ENCODE measurements at places on chromosomes 2 and 18.
A peak's percentile ranks its signal among the peaks of the same experiment; 100 is the strongest.

GRCh38 chr18:24919181-24919797 lies 432.7 kb downstream of the ZNF521 start:
- DNase-seq = no peak

GRCh38 chr2:70724366-70724765 lies 43.6 kb downstream of the ADD2 start:
- DNase-seq = no peak

DNA sequence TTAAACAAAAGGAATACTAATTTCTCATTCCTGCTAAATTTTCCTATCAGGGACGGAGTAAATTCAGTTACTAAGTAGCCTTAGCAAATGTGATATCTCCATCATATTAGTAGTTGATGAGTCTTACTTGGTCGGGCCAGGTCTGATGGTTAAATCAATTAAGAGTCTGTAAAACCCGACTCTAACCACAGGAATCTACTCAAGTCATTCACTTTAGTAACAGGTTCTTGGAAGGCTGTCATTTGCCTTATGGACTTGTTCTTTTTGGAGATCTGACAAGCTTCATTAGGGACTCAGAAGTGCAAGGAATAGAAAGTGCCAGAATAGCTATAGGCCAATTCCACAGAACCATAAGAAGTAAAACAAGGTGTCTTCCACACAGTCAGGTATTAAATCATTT lies 119.0 kb downstream of the GCA start:
- no peak for DNase-seq

- no peak for DNase-seq
Observed at GRCh38 chr18:10705291-10705690, 179.5 kb downstream of the NAPG start.

- DNase-seq = no peak
Observed at GRCh38 chr18:37207343-37207742, 358.3 kb downstream of the CELF4 start.

GRCh38 chr2:39141334-39142271 lies 20.8 kb upstream of the SOS1 start:
- no peak for DNase-seq

DNA sequence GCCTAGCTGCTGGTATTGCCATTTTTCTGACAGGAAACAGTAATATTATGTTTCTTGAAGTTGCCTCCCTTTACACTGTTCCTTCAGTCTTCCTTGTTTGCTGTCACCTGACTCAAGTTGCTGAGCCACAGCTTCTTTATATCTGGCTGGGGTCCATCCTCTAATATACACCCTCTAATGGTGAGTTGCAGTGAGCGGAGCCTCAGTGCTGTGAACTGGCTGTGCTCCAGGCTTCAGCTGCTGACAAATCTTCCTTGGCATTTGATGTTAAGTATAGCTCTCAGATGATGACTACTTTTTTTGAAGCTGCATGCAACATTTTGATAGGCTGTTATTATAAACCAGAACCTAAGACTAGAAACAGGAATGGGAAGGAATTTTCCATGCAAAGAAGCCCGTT lies 366.7 kb downstream of the NUP35 start:
- no peak for DNase-seq

DNA sequence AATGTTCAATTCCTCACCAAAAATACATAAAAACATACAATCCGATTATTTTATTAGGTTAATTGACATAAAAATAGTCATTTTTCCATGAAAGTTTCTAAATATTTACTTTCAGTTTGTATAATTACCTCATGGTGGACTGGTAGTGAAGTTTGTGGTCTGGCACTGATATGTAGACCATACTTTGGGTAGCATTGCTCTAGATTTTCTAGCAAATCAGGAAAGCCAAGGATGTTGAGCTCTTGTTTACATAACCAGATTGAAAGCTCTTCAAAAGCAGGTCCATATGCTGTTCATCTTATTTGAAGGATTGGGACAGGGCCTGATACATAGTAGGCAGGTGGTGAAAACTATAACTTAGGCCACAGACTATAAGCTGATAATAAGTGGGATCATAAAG lies 61.8 kb downstream of the COMMD1 start:
- no peak for DNase-seq

DNA sequence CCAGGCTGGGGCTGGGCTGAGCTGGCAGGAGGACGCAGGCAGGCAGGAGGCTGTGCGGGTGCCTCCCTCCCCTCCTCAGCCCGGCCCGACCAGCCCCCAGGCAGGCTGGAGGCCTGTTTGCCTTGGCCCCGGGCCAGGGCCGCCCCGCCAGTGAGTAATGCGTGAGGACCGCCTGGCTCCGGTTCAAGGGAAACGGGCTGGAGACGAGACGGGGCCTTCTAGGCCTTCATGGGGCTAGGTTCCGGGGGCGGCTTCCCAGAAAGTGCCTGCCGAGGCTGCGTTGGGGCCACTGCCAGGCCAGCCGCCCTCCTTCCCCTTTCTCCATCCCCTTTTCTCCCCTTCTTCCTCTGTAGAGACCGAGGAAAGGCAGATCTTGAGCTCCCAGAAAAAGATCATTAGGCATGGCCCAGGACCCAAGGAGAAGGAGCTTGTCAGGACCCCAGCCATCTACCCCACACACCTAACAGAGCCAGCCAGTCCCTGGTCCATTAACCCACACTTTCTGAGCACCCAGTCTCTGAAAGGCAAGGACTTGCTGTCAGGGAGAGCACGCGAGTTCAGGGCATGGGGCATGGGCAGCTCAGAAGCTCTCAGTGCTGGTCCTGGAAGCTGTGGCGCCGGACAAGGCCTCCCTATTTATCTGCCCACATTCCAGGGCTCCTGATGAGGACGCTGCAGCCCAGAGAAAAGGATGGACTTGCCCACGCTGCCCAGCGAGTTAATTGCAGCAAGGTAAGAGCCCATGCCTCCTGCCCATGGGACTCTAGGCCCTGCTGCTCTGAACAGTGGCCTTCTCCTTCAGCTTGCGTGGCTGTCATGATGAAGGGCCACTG lies 48.5 kb downstream of the SMAD7 start:
- peak; percentile 38 for DNase-seq

DNA sequence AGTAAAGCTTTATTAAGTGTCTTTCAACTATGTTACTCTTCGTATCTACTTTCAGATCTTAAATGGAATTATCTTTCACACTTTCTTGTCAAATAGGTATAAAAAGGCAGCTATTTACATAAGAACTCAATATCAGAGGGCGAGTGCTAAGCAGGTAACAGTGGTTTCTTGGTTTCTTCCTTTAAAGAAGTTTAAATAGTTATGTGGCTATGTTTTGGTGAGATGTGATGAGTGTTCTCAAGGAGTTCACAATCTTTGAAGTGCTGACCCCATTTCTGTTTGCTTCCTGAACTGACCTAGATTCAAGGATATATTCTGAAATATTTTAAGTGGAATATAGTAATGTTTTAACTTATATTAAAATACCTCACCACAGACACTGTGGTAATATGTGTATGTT lies 161.9 kb downstream of the DPP4 start:
- DNase-seq = no peak

GRCh38 chr2:181197140-181197760 lies 216.8 kb downstream of the UBE2E3 start:
- DNase-seq = no peak

DNA sequence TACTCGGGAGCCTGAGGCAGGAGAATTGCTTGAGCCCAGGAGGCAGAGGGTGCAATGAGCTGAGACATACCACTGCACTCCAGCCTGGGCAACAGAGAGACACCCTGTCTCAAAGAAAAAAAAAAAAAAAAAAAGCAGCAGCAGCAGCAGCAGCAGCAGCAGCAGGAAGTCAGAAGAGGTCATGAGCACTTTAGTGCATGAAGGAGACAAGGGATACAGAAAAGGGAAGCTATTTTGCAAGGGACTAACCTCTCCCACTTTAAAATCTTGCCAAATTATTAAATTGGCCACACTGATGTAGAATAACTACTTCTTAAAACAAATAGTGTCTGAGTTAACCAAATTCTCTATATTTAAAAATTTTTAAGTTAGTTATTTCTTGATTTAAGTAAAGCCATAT lies 113.4 kb upstream of the PDE1A start:
- no peak for DNase-seq

DNA sequence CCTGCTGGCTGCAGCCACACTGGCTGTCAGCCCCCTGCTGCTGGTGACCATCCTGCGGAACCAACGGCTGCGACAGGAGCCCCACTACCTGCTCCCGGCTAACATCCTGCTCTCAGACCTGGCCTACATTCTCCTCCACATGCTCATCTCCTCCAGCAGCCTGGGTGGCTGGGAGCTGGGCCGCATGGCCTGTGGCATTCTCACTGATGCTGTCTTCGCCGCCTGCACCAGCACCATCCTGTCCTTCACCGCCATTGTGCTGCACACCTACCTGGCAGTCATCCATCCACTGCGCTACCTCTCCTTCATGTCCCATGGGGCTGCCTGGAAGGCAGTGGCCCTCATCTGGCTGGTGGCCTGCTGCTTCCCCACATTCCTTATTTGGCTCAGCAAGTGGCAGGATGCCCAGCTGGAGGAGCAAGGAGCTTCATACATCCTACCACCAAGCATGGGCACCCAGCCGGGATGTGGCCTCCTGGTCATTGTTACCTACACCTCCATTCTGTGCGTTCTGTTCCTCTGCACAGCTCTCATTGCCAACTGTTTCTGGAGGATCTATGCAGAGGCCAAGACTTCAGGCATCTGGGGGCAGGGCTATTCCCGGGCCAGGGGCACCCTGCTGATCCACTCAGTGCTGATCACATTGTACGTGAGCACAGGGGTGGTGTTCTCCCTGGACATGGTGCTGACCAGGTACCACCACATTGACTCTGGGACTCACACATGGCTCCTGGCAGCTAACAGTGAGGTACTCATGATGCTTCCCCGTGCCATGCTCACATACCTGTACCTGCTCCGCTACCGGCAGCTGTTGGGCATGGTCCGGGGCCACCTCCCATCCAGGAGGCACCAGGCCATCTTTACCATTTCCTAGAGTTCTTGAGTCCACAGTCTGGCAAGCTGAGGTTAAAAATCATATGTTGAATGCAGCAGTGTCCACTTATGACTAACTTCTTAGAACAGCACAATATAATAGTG lies 741 bp downstream of the GPR148 start:
- DNase-seq = no peak

DNA sequence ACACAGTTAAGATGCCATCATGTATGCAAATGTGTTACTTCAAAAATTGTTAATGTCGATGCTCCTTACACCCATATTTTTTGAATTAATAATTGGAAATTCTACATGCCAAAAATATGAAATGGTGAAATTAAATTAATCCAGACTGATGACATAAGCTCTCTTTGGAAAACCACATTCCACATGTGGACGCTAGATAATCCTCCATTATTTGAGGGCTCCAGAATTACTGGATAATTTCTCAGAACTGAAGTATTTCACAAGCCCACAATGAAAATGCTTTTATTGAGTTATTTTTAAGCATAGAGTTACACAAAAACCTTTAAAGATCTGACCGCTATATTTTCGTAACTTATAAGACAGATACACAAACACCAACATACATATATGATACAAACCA lies 47.8 kb downstream of the FARSB start:
- DNase-seq = no peak

- no peak for DNase-seq
Observed at GRCh38 chr2:157470321-157470720, 26.4 kb upstream of the CYTIP start.

DNA sequence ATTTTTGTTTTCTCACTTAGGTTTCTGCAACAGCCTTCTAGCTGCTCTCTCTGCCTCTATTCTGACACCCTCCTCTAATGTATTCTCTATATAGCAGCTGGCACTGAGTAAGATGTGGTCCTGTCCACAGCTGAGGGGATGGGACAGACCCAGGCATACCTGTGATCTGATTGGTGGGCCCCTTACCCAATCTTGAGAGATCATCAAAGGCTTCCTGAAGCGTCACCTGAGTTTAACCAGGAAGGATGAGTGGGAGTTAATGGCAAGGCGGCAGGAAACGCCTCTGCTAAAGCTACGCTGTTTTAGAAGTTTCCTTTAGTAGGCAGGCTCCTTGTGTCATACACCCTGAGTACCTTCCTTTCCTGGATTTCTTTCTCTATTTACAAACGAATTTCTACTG lies 5.7 kb upstream of the TET3 start:
- DNase-seq = no peak

GRCh38 chr2:112835536-112836162 lies 930 bp downstream of the IL1B start:
- peak; percentile 42 for DNase-seq

DNA sequence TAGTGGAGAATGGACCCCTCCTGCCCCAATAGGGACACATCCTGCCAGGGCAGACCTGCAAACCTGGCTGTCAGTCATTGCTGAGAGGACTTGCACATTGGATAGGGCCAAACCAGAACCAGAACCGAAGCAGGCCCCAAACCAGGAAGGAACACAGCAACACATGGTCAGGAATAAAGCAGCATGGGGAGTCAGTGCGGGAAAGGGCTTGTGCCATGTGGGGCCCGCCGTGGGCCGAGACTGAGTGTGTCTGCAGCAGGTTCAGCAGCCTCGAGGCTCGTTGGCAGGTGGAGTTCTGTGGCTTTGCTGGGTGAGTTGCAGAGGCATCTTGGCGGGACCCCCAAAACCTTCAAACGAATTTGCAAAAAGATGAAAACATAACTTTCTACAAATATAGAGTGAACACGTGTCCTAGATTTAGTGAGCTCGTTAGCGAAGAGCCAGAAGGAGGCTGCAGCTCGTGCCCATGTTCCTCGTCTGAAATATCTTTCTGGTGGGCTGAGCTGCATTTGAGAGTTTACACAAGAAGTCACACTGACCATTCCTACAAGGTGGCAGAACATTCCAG lies 44.9 kb upstream of the LDLRAD4 start:
- DNase-seq = no peak

GRCh38 chr2:80852079-80852807 lies 547.7 kb upstream of the LRRTM1 start:
- no peak for DNase-seq

DNA sequence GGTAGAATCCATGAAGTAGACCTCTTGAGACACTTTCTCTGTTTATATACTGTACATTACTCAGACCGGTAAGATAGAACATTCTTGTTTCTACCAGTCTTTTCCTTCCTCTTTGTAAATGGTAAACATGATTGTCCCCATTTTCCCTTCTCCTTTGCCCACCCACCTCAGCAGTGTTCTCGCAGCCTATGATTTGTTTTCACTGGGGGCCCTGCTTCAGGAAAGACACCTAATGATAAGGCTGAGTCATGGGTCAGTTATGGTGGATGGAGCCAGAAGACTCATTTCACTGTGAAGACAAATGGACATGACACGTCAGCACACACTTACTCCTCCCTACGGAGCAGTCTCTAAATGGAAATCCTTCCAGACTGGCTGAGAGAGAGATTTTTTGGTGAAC lies 23.7 kb downstream of the CENPO start:
- DNase-seq = no peak

DNA sequence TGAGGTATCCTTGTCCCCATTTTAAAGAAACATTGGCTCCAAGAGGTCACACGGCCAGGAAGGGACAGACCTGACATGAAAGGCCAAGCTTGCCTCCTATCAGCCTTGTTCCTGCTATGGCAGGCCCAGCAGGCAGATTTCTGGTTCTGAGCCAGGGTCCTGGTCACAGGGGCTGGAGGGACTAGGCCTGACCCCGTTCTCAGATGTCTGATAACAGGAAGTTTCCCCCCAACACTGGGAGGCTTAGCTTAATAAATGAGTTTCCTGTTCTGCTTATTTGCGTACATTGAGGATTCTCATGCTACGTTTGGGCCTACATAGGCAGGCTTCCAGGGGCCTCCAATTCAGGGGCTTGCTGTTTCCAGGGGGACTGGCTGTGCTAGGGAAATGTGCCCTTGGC lies 107.8 kb upstream of the LTBP1 start:
- no peak for DNase-seq

Measured in lower leg skin (tissue), 4 donors.